Activated T-cell treated with anti-CD3 and anti-CD28 coated beads for 24 hours (primary cell): ENCODE measurements at places on chromosomes 3 and 15.
A peak's percentile ranks its signal among the peaks of the same experiment; 100 is the strongest.

- no peak for DNase-seq
Measured at GRCh38 chr3:66534304-66534845, 33.6 kb upstream of the LRIG1 start.

GRCh38 chr3:114569186-114569585 is 275.4 kb downstream of the TIGIT start:
- no peak for DNase-seq

- peak; percentile 27 for DNase-seq
Measured at GRCh38 chr15:25710184-25710583, 152.9 kb downstream of the ATP10A start.

- DNase-seq = no peak
Measured at GRCh38 chr3:128297401-128298138, 144.3 kb downstream of the EEFSEC start.

- no peak for DNase-seq
Measured at GRCh38 chr15:85351965-85352364, 28.4 kb upstream of the AKAP13 start.

DNA sequence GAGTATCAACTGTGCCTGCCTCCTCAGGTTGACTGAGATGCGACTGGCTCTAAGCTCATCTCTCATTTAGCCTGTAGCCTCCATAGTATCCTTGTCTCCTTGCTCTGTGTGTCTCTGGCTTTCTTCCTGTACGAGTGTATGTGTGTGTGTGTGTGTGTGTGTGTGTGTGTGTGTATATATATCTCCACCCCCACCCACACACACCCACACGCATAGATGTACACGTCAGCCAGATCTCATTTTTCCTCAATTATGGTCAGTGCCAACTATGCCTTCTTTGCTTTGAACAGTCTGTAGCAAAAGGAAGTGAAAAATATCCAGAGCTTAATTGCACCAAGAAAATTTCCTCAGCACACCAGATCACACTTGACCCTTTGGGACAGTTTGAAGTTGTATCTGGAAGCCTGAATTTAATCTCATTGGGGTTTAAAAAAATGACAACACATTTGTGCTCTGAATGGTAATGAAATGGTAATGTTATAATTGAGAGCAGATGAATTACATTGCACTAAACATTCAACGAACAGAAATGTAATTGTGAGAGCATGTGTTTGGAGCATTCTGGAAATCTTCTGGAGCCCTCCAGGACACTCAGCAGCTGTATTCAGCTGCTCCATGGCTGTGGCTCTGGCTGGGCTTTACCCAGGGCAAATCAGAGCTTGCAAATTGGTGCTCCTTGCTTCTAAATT is 63.6 kb downstream of the RYR3 start:
- DNase-seq = no peak

DNA sequence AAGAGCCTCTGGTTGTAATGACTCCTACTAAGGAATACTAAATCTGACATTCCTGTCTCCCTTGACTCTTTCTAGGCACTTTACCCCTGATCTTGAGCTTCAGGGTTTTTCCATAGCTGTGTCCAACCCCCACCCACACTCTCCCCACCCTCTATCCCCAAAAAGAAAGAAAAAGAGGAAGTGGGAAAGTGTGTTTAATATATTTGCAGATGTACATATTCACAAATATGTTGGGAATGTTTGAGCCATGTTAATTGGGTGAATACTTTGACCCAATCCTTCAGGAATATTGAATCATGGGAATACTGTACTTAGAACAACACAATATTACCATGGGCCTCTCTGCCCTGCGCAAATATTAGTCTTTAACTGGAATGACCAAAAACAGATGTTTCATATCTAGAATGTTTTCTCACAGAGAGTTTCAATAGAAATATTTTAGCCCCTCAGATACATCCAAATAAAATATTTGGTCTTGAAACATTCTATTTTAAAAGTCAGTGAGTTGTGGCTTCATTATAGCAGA is 19.8 kb upstream of the PFN2 start:
- DNase-seq = no peak

DNA sequence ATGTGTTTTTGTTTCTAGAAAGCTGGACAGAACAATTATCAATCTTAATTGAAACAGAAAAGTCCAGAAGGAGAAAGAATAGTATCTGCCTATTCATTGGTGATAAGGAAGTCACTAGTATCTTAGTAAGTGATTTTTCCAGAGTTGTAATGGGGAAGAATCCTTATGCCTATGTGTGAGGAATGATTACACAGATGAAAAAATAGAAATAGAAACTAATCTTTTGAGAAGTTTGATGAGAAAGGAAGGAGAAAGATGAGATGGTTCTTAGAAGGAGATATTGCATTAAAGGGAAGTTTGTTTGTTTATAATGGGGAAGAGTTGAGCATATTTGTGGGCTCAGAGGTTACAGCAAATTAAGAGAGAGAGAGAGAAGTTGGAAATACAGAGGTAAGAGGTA is 42.7 kb upstream of the CBLB start:
- no peak for DNase-seq

DNA sequence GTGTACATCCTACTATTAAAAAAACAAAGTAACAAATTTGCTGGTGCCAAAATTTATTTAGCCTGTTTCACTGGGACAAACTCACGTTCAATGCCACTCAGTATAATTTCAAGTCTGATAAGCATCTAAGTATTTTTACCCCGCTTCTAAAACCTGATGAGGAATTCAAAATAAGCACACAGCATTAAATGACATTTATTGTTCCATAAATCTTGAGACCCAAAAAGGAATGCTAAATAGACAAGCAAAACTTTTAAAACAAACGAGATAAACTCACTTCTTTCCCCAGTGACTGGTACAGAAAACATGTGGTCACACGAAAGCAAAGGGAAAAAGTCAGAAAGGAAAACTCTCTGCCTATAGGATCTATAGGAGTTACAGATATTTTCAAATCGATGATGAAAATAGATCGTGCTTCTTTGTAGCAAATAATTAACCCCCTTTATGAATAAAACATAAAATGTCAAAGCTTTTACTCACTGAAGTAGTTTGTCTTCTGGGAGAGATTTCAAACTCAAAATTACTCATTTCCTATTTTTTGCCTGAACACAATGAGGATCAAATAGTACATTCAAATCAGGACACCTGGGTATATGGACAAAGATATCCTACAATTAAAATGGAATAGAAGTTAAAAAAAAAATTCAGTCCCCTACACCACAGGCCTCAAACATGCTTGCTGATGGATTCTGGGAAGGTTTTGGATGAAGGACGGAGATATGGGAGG is 51.7 kb downstream of the UBP1 start:
- no peak for DNase-seq

DNA sequence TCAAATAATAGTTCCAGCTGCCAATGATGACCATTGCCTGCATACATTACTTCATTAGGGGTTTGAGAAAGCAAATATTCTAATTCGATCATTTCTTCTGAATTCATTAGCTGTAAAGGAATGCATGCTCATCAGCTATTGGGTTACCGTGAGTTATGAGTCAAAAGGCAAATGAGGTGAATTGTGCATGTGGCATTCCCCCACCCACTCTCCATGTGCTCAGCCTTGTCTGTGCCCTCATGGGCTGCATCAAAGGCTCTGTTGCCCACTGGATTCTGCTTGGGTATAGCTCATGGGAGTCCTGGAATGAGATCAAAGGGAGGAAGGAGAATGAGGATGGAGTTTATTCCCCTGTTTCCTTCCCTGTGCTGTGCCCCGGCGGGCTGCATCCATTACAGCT is 99.3 kb upstream of the CHRNA7 start:
- DNase-seq = peak; percentile 25

GRCh38 chr3:100449214-100449613 is 43.2 kb upstream of the TMEM45A start:
- no peak for DNase-seq

DNA sequence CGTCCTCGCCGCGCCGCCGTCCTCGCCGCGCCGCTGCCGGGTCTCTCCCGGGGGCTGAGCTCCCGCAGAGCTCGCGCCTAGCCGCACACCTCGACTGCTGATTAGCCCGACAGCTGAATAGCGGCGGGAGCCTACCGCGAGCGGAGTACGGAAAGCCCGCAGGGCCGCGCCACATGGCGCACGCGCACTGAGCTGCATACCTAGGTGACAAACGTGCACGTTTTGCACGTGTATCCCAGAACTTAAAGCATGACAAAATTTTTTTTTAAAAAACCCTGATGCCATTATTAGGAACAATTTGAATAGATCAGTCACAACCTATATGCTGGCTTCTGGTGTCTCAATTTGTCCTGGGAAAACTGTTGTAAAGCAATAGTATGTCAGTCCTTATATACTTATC is at the start of gene GOLGA8A:
Gene GOLGA8A, minus strand, starts transcription at position 122 of the 400 bp plus-strand sequence. CDS start 48,117 bp downstream, outside the sequence.
- peak; percentile 76 for DNase-seq

- no peak for DNase-seq
Measured at GRCh38 chr3:195709676-195710085, 11.1 kb upstream of the MUC20 start.

DNA sequence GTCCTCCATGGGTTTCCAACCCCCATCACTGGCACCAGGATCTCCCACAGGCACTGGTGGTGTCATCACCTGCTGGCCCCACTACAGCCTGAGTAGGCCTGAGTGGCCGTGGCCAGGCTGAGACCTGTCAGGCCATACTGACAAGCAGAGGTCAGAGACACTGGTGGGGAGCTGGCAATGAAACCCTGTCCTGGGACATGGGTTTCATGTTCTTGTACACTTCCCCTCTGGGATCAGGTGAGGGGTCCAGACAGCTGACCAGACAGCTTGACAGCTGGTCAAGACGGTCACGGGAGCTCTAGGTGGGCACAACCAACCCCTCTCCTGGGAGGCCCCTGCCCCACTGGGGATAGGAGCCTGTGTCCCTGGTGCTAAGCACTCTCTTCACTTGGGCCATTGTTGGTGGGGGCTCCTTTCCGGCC is 13.1 kb downstream of the ZBTB47 start:
- no peak for DNase-seq

GRCh38 chr3:148131990-148132638 is 565.6 kb upstream of the AGTR1 start:
- DNase-seq = no peak

- no peak for DNase-seq
Measured at GRCh38 chr3:186220365-186220764, 111.5 kb upstream of the ETV5 start.

- DNase-seq = no peak
Measured at GRCh38 chr15:38316311-38316710, 63.7 kb downstream of the SPRED1 start.

GRCh38 chr15:62445244-62445643 is 280.2 kb upstream of the C2CD4B start:
- no peak for DNase-seq

DNA sequence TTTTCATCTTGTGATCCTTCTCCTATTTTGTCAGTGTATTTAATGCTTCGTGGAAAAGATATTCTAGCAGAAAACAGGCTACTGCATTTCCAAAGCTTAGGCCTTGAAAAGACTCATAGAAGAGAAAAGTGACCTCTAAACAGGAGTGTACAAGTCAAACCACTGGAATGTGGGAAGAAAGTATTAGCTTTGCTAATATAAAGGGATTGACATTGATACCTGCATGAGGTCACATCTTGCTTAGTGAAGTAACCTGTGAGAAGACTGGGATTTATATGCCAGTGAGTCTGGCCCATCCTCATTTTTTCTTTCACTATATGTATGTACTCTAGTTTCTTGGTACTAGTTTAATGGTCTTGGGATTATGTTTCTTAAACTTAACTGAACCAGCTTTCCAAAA is 132.9 kb upstream of the TMC3 start:
- DNase-seq = no peak

DNA sequence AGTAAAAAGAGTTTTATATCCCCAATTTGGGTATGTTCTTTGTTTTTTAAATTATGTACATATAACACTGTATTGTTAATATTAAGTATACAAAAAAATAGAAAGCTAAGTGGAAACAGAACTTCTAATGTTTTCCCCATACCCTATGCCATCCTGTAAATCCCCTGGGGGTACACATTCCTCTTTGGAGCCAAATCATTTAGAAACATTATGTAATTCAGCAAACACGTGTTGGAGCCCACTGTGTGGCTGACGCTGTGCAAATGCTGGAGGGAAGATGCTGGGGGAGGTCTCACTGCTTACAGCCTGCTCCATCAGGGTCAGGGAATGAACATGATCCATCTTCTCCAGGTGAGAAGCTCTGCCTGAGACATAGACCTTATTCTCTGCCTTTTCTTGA is 52.8 kb downstream of the CRTC3 start:
- DNase-seq = no peak

DNA sequence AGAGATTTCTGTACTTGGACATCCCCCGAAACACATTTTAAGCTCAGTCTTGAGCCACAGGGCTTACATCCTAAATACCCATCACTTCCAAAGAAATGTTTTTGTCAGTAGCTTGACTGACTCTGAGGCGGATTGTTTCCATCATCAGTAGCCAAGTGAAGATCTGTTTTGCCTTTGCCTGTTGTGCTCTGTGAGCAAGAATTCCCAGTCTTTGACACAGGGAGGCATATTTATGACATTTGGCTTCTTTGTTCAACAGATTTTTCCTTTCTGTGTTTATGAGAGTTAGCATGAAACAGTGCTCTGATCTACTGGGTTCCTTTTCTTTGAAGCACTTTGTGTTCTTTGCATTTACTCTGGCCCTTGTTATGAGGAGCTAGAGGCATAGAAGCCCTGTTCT is 132.1 kb upstream of the CDIN1 start:
- DNase-seq = no peak

GRCh38 chr3:135148398-135149020 is 353.4 kb downstream of the EPHB1 start:
- no peak for DNase-seq

DNA sequence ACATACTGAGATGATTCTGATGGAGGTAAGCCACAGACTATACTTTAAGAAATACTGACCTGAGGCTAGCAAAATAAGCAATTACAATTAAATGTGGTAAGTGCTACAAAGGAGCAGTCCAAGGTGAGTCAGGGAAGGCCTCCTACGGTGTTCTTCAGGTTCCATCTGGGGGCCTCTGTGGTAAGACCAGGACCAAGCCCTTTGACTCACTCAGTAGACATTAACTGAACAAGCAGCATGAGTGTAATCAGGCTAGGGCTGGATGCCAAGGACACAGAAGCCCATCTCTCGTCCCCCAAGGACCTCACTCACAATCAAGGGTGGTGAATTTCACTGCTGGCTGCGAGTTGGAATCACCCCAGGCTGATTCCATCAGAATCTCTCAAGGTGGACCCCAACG is 37.3 kb downstream of the DZIP1L start:
- no peak for DNase-seq

DNA sequence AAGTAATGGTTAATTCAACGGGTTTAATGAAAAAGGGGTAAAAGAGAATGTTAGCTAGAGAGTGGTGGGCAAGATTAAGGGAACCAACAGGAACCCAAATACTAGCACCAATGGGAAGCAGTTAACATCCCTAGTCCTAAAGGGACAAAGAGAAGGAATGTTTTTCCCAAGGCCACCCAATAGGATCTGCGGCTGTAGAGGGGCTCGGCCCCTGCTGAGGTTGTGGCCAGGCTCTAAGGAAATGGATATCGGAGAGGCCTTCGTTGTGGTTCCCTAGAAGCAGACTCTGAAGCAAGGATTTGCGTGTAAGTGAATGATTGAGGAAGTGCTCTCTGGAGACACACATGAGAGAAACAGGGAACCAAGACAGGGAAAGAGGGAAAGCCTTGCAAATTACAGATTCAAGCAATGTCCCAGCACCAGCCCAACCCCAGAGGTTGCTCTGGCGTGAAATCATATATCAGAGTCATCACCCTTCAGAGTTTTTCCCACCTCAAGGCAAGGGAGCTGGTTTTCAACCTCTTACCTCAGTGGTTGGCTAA is 83.6 kb upstream of the TNIK start:
- DNase-seq = no peak
